IMR-90 (cell line): ENCODE measurements at places on chromosomes 6 and 20. TPM values are rescaled to one million over a fixed set of nuclear protein-coding genes. Genes with fewer than 3 reads are reported as not detected.
A peak's percentile ranks its signal among the peaks of the same experiment; 100 is the strongest.

GRCh38 chr20:49905415-49906091, 9.8 kb downstream of the SPATA2 start:
- DNase-seq, result no peak

- no peak for DNase-seq
These were observed 162.1 kb downstream of the AIG1 start for GRCh38 chr6:143222801-143223231.

DNA sequence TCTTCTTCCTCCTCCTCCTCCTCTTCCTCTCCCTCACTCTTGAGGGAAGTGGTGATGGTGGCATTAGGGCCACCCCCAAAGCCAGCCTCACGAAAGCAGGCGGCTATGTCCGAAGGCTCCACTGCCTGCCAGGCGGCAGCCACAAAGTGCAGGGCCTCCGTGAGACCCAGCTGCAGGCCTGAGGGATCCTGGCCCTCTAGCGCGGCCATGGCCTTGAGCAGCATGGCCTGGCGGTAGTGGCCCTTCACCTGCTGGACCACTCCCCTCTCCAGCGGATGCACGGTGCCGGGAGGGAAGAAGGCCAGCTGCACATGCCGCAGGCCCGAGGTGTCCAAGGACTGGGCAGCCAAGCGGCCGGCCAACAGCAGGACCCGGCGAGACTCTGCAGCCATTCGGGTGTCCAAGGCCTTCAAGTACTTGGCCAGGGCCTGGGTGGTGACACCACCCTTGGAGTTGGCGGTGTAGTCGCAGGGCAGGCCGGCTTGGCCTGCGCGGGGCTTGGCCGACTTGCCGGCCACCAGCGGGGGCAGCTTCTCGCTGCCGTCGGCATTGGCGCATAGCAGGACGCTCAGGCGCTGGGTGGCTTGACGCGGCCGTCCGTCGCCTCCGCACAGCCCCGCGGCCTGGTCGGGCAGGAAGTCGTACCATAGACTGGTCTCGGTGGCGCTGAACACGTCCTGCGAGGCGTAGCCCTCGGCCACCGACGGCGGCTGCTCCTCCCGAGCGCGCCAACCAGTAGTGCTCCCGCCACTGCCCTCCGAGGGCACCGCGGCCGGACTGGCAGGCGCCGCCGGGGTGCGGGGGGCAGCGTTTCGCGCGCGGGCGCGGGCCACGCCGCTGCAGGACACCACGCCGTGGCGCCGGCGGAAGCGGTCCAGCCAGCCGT, 1.1 kb downstream of the CENPB start:
- DNase-seq, result no peak

The EPHA7 gene
- polyA plus RNA-seq, result not detected in 2 replicates

The SLC16A10 gene
- not detected in 2 replicates for polyA plus RNA-seq

- no peak for DNase-seq
These were observed 2.5 kb downstream of the PHACTR1 start for GRCh38 chr6:12719017-12719416.

DNA sequence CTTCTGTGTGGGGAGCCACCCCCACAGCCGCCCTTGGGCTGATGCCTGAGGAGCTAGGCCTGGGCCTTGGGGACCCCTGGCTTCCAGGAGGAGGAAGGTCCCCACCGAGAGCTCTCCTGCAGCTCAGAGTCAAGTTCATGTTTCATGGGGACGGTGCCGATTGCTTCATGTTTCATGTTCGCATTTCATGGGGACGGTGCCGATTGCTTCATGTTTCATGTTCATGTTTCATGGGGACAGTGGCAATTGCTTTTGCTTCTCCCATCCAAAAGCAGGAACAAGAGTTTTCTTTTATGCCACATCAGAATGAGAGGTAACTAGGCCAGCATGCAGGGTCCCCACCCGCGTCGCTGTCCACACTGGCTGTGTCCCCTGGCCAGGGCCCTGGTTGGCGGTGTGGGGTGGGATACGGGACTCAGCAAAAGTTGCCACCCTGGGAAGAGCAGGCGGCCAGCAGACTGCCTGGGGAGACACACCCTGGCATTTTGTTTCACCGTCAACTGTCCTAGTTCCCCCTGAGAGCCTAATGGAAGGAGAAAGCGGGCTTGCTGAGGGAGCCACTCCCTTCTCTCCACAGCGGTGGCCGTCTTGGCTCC, 46.0 kb downstream of the DACT2 start:
- no peak for DNase-seq

DNA sequence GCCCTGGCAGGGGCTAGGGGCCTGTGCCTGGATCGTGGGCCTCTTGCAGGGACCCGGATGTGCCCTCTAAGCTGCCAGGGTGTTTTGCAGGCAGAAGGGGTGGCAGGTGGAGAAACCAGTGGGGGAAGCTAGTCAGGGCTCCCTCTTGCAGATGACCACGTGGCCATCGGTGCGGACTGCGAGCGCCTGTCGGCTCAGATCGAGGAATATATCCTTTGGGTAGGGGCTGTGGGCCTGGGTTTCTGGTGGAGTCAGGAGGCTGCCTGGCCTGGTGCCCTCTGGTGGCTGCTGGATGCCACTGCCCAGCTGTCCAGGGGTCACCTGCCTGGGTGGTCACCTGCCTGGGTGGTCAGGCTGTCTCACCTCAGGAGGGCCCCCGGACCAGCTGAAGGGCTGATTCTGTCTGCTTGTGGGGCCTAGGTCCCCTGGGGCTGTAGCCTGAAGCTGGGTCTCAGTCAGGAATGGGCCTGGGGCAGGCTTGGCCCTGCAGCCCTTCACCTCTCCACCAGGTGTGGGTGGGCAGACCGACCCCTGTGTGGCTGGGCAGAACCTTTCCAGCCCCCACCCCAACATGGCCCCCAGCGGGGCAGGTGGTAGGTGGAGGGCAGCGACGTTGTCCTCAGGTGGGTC, 6.7 kb downstream of the TCEA2 start:
- no peak for DNase-seq

The UNC93A gene
- not detected in 2 replicates for polyA plus RNA-seq

The ESR1 gene
- polyA plus RNA-seq, result not detected in 2 replicates

- DNase-seq, result no peak
These were observed 78.9 kb upstream of the TMEM181 start for GRCh38 chr6:158480989-158481388.

GRCh38 chr6:144582939-144583613, 297.9 kb downstream of the UTRN start:
- peak; percentile 30 for DNase-seq

The KCNB1 gene
- 0.05 TPM in 1 of 2 replicates, not detected in the other for polyA plus RNA-seq

The C6orf163 gene
- 0.43 and 0.55 TPM in 2 replicates for polyA plus RNA-seq

DNA sequence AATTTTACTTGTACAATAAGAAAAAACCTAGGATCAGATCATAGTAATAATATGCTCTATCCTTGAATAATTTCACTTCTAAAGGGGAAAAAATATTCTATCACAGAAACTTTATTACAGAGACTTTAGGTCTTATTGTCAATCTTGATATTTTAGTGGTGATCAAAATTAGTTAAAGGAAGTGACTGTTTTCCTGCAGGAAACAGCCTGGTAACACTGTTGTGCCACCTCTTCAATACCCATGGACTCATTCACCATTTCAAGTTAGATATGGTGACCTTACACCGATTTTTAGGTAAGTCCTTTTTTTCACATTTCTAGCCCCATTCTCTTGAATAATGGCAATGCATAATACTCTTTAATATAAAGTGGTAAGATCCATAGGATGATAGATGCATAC, 99.2 kb downstream of the MTFR2 start:
- no peak for DNase-seq

DNA sequence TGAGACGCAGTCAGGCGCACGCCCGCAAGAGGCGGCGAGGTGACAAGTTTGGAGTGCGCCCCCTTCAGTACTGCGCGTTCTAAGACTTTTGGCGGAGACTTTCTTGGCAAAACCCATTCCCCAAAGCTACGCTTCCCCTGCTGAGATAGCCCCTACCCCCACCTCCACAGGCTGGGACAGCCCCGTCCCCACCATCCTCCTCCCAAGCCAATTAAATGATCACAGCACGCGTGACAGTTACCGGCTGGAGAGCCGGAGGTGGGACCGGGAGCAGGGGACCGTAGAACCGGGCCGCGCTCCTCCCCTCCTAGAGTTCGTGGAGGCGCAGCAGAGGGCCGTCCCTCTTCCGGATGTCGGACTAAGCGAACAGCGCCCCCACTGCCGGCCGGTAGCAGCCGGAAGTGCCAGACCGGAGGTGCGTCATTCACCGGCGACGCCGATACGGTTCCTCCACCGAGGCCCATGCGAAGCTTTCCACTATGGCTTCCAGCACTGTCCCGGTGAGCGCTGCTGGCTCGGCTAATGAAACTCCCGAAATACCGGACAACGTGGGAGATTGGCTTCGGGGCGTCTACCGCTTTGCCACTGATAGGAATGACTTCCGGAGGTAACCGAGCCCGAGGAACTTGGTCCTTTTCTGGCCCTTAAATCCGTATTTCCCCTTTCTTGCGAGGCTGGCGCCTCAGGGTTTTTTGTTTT, at the start of gene TOMM6:
TSS of gene TOMM6 (plus strand) at position 476 of the 699 bp plus-strand sequence. CDS start at position 480, 4 bp downstream.
- peak; percentile 94 for DNase-seq

GRCh38 chr6:23175391-23175790, 606.0 kb downstream of the HDGFL1 start:
- no peak for DNase-seq
